ENCODE measurements at places on chromosomes 12 and 14. TPM values are rescaled to one million over a fixed set of nuclear protein-coding genes. Genes with fewer than 3 reads are reported as not detected.

DNA sequence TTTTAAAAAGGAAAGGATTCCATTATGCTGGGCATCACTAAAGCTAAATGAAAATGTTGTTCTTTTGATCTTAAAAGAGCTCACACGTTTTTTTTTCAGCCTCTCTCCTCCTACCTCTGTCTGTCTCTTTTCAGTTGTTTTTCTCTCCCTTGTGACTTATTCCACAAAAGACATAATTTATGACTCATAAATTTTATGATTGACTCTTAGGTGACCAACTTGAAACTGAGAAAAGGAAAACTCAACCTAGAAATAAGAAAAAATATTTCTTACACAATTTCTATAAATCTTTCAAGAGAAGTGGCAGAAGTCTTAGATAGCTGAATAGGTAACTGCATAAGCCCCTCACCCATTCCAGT lies 227.7 kb upstream of the DDHD1 start:
- H3K27me3 ChIP-seq = no peaks in the 10 kb centered on the region
- H3K4me1 ChIP-seq = no peaks in the 10 kb centered on the region
- H3K27ac ChIP-seq = no peak overlapping the region

DNA sequence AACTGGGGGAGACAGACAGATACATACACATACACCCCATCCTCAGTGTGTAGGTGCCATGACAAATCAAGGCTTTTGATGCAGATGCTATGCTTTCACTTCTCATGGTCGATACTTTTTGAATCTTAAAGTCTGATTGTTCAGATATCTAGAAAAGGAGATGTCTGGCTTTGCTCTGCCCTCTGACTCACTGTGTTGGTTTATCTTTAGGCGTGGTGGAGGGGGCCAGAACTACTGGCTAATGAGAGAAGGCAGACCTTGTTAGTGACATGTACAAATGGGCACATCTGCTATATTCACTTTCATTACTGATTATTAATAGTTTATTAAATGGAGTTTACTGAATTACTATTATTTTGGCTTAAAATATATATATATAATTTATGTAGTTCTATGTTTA lies 444.3 kb upstream of the RGS6 start:
- no peak overlapping the region for H3K4me3 ChIP-seq
- H3K27ac ChIP-seq = no peak overlapping the region
- no peaks in the 10 kb centered on the region for H3K4me1 ChIP-seq
- H3K27me3 ChIP-seq = no peaks in the 10 kb centered on the region

DNA sequence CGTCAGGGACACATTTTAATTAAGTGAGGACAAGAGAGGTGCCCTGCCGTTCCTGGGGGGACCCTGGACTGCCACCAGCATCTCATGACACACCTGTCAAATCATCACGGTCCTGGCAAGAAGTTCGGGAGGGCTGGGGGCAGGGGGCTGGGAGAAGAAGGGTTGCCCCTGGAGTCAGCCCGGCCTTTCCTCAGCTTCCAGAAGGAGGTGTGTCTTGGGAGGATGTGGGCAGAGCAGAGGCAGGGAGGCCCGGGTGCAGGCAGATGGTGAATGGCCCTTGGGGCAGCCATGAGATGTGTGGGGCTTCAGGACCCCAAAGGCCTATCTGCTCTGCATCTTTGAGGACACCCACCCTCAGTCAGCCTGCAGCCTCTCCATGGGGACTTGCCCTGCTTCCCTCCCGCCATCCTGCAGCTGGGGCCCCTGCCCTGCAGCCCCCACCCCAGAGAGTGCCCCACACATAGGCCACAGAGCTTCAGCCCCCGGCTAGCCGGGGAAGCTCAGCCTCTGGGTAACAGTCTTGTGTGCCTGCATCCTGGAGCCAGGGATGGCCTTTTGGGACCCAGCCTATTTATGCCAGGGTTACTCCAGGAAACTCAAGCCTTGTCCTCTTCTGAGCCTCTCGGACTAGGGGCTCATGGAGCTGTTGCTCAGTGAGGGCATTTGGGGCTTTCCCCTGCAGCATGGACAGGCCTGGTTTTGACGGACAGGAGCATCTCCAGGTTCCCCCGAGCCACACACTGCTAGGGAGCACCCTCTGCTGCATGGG lies 178.5 kb downstream of the KIF26A start:
- H3K27ac ChIP-seq = no peak overlapping the region
- peak; percentile 27 for DNase-seq
- no peaks in the 10 kb centered on the region for H3K4me1 ChIP-seq
- no peak overlapping the region for H3K4me3 ChIP-seq

GRCh38 chr12:88299567-88300101 lies 157.5 kb downstream of the TMTC3 start:
- H3K27ac ChIP-seq = no peak overlapping the region
- H3K27me3 ChIP-seq = no peaks in the 10 kb centered on the region
- H3K36me3 ChIP-seq = no peaks in the 10 kb centered on the region
- no peaks in the 10 kb centered on the region for H3K4me1 ChIP-seq
- no peak for DNase-seq

DNA sequence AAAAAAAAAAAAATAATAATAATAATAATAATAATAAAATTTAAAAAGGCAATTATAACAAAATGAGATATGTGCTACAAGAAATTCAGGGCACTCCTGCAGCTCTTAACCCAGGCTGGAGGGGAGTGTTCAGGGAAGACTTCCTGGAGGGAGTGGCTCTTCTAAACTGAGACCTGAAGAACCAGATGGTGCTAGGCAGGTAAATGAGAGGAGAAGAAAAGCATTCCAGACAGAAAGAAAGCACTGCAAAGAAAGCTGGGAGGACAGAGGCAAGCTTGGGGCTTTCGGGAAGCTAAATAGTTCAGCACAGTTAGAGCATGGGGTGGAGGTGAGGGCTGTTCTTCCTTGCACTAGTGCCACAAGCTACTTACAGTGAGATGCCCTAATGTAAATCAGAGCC lies 9.9 kb upstream of the SRSF9 start:
- H3K36me3 ChIP-seq = no peaks in the 10 kb centered on the region
- no peak for DNase-seq
- no peaks in the 10 kb centered on the region for H3K4me1 ChIP-seq
- no peaks in the 10 kb centered on the region for H3K27me3 ChIP-seq
- no peak overlapping the region for H3K4me3 ChIP-seq

- no peaks in the 10 kb centered on the region for H3K4me1 ChIP-seq
- peak overlapping the region; percentile 65 for H3K4me3 ChIP-seq
- H3K27me3 ChIP-seq = no peaks in the 10 kb centered on the region
- peak overlapping the region; percentile 91 for H3K27ac ChIP-seq
- no peaks in the 10 kb centered on the region for H3K36me3 ChIP-seq
- no peak for DNase-seq
Observed at GRCh38 chr12:57940052-57940914, 1.1 kb upstream of the ATP23 start.

GRCh38 chr14:94387051-94388026 lies 1.1 kb downstream of the SERPINA1 start:
- H3K27ac ChIP-seq = peak overlapping the region; percentile 14
- no peaks in the 10 kb centered on the region for H3K36me3 ChIP-seq
- H3K4me1 ChIP-seq = no peaks in the 10 kb centered on the region
- no peaks in the 10 kb centered on the region for H3K27me3 ChIP-seq
- no peak for DNase-seq

DNA sequence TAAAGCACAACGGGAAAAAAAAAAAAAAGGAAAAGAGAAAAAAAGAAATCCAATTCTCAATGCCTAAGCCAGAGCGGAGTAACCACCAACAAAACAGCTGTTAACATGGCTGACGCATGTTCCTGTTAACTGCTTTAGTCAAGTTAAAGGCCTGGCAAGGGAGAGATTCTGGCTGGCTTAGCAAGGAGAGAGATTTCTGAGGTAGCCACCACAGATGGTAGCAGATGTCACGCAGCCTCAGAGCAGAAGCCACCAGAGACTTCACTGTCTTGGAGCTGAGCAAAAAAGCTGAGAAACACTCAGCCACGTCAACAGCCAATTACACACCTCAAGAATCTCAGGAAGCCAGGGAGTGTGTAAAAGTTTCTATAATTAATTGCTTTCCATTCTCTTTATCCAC lies 87.1 kb downstream of the TMCC3 start:
- H3K27me3 ChIP-seq = no peaks in the 10 kb centered on the region
- no peak overlapping the region for H3K4me3 ChIP-seq
- DNase-seq = no peak
- no peaks in the 10 kb centered on the region for H3K4me1 ChIP-seq
- no peaks in the 10 kb centered on the region for H3K36me3 ChIP-seq
- no peak overlapping the region for H3K27ac ChIP-seq

GRCh38 chr12:23669691-23670090 lies 279.8 kb downstream of the SOX5 start:
- H3K4me3 ChIP-seq = no peak overlapping the region
- H3K4me1 ChIP-seq = no peaks in the 10 kb centered on the region
- no peaks in the 10 kb centered on the region for H3K27me3 ChIP-seq
- no peak overlapping the region for H3K27ac ChIP-seq
- DNase-seq = no peak

DNA sequence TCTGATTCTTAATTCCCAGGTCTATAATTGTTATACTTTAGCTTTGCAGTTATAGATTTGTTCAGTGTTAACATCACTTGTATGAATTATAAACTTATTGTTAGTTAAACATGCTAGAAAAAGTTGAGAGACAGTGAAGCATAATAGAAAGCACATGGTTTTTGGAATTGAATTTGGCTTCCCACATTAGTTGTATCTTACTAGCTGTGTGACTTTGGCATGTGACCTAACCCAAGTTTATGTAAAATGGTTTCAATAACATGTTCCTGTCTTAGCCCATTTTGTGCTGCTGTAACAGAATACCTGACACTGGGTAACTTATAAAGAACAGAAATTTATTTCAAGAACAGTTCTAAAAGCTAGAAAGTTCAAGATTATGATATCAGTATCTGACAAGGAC lies 146.3 kb downstream of the PDE3A start:
- DNase-seq = no peak
- H3K4me3 ChIP-seq = no peak overlapping the region
- H3K4me1 ChIP-seq = no peaks in the 10 kb centered on the region
- no peaks in the 10 kb centered on the region for H3K27me3 ChIP-seq

- H3K27me3 ChIP-seq = no peaks in the 10 kb centered on the region
- H3K4me1 ChIP-seq = no peaks in the 10 kb centered on the region
- H3K4me3 ChIP-seq = no peak overlapping the region
- H3K36me3 ChIP-seq = no peaks in the 10 kb centered on the region
- no peak for DNase-seq
- H3K27ac ChIP-seq = no peak overlapping the region
Observed at GRCh38 chr14:90263748-90264449, 7.5 kb downstream of the PSMC1 start.

E2F7 gene
- total RNA-seq = 0.44 TPM

GRCh38 chr14:104827177-104828055 lies 26.5 kb downstream of the ZBTB42 start:
- peaks cover 10% of the 10 kb centered on the region for H3K4me1 ChIP-seq
- peak overlapping the region; percentile 60 for H3K4me3 ChIP-seq
- H3K27me3 ChIP-seq = no peaks in the 10 kb centered on the region
- peak overlapping the region; percentile 45 for H3K27ac ChIP-seq

DNA sequence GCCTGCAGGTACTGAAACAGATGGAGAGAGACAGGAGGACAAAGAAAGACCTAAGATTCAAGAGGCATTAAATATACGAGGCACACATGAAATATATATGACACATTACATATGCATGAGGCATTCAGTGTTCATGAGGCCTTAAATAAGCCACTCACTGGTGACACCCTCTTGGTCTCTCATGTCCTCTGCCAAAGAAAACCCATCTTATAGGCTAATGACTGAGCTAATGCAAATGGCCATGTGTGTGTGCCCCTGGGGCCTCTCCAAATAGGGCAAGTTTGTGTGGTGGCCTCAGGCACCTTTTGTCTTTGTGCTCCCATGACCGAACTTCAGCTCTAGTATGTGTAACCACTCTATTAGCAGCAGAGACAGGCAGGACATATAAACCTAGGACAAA lies 18.8 kb downstream of the COQ6 start:
- H3K4me1 ChIP-seq = no peaks in the 10 kb centered on the region
- no peak overlapping the region for H3K4me3 ChIP-seq
- H3K27ac ChIP-seq = no peak overlapping the region
- peaks cover 5% of the 10 kb centered on the region for H3K36me3 ChIP-seq
- H3K27me3 ChIP-seq = no peaks in the 10 kb centered on the region

DNA sequence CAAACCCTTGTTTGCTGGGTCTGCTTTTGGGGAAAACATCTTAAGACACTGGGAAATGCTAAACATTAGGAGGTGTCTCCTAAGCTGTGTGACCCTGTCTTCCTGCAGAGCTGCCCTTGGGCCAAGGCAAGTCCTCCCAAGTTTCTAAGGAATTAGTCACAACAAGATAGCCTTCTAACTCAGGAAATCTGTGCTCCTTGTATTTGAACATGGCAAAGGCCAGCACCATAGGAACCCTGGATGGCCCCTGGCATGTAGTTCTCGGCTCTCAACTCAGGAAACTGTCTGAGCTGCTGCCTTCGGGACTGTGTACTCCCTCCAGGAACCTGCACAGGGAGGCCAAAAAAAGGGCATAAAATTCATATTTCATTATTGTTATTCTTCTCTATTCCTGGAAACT lies 37.6 kb upstream of the LTBP2 start:
- peak overlapping the region; percentile 64 for H3K27ac ChIP-seq
- no peak for DNase-seq
- H3K27me3 ChIP-seq = no peaks in the 10 kb centered on the region
- H3K4me1 ChIP-seq = no peaks in the 10 kb centered on the region
- H3K36me3 ChIP-seq = no peaks in the 10 kb centered on the region
- H3K4me3 ChIP-seq = no peak overlapping the region

GRCh38 chr12:25372969-25373817 lies 122.5 kb upstream of the KRAS start:
- no peak overlapping the region for H3K4me3 ChIP-seq
- no peak for DNase-seq
- H3K4me1 ChIP-seq = no peaks in the 10 kb centered on the region
- no peak overlapping the region for H3K27ac ChIP-seq
- no peaks in the 10 kb centered on the region for H3K36me3 ChIP-seq

DNA sequence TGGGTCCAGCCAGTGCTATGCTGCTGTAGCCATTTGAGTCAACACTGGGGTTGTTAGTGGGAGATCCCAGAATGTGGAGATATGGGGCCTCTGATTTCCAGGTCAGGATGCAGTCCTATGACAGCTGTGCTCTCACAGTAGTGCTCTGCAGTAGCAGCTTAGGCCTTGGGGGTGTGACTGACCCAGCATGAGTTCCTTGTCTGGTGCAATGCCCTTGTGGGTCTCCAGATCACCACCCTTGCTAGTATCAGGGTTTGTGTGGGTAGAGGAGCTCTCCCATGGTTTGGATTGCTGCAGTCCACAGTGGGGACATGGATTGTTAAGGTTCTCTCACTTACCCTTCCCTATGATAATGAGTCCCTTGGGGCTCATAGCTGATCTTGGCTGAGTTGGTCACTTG lies 113.7 kb downstream of the RAD51B start:
- DNase-seq = no peak
- H3K4me1 ChIP-seq = no peaks in the 10 kb centered on the region
- no peak overlapping the region for H3K4me3 ChIP-seq
- no peaks in the 10 kb centered on the region for H3K27me3 ChIP-seq
- H3K27ac ChIP-seq = no peak overlapping the region
- H3K36me3 ChIP-seq = no peaks in the 10 kb centered on the region

GRCh38 chr12:124967016-124967739 lies 21.8 kb downstream of the DHX37 start:
- no peaks in the 10 kb centered on the region for H3K27me3 ChIP-seq
- H3K27ac ChIP-seq = no peak overlapping the region
- no peak overlapping the region for H3K4me3 ChIP-seq
- no peaks in the 10 kb centered on the region for H3K4me1 ChIP-seq
- no peak for DNase-seq
- peaks cover 7% of the 10 kb centered on the region for H3K36me3 ChIP-seq

Measured in breast epithelium (tissue), 4 donors.